Activated T-helper 2 cell treated with anti-CD3 and anti-CD28 coated beads, Interferon-gamma antibody, Interleukin-2, Interleukin-4, amounts not matched to agents 10 μg/mL and 5 μg/mL and 100 μg/mL, durations not matched to agents 14 hours and 24 hours and 36 hours (primary cell): ENCODE measurements at places on chromosomes 1 and 21.

GRCh38 chr1:21816602-21817302, 4.7 kb downstream of the LDLRAD2 start:
- DNase-seq, result no peak

GRCh38 chr21:9763306-9763705, 758.1 kb upstream of the TPTE start:
- DNase-seq, result no peak

- no peak for DNase-seq
Observed at GRCh38 chr1:67814121-67814772, 19.0 kb downstream of the GNG12 start.

DNA sequence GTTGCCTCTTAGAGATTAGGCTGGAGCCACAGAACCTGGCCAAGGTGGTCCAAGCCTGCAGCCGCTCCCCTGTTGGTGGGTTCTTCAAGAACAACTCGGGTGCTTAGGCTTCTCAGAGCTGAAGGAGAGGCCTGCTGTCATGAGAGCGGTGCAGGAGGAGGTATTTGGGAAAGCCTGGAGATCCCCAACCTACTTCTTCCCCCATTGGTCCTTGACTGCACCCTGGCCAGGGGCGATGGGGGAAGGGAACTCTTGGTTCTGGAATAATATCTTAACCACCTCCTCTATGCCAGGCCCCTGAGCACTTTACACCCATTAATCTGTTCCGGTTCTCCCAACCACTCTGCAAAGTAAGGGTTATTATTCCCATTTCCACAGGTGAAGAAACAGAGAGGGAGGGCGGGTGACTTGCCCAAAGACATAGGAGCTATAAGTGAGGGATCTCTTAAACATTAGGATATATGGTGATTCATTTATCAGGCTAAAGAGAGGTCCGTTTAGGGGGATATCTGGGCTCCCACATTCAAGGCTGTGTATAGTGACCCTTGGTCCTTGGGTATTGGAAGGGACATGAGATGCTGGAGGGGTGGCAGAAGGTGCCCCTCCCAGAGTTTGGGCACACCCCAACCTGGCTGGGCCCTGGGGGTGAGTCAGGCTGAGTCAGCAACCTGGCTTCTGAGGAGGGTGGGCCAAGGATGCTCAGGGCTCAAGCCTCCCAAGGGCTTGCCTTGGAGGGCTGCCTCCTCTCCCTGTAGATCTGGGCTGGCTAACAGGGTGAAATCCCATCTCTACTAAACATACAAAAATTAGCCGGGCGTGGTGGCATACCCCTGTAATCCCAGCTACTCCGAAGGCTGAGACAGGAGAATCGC, 5.2 kb downstream of the TRNP1 start:
- no peak for DNase-seq

GRCh38 chr1:171833091-171833825, 8.0 kb upstream of the DNM3 start:
- DNase-seq, result no peak

- DNase-seq, result no peak
Observed at GRCh38 chr1:44526295-44527073, 121.4 kb downstream of the RNF220 start.

GRCh38 chr1:94105957-94106529, 14.9 kb downstream of the ABCA4 start:
- DNase-seq, result no peak

- no peak for DNase-seq
Observed at GRCh38 chr1:12669529-12670068, 25.7 kb downstream of the AADACL4 start.

- DNase-seq, result no peak
Observed at GRCh38 chr1:97136996-97137395, 415.4 kb downstream of the PTBP2 start.

GRCh38 chr1:167617153-167618147, 12.6 kb upstream of the RCSD1 start:
- no peak for DNase-seq

GRCh38 chr1:229941160-229941559, 125.9 kb upstream of the GALNT2 start:
- no peak for DNase-seq

GRCh38 chr1:75172556-75172955, 38.4 kb downstream of the LHX8 start:
- no peak for DNase-seq

DNA sequence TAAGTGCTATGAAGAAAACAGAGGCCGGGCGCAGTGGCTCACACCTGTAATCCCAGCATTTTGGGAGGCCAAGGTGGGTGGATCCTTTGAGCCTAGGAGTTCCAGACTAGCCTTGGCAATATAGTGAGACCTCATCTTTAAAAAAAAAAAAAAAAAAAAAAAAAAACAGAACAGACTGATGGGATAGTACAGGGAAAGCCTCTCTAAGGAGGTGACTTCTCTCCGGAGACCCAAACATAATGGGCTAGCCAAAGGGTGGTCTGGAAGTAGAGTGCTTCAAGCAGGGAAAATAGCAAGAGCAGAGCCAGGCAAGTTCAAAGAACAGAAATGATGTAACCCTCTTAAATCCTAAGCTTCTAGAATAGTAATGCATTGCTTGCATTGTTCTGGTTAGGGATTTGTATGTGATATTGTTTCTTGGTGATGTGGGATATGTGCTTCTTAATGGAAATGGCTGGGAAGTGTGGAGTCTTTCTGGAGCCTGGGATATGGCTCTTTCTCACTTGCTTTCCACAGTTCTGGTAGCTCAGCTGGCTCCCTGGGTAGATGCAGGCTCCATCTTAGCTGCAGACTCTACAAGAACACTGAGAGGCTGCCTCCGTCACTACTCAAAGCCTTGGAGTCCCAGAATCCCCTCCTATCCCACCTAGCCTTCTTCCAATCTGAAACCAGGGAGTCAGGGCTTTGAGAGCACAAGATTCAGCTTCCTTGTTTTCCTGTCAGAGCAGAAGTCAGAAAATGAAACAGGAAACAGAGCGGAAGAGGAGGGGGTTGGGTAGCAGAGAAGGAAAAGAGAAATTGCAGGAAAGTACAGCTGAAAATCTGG, 1.9 kb upstream of the PIGV start:
- no peak for DNase-seq

DNA sequence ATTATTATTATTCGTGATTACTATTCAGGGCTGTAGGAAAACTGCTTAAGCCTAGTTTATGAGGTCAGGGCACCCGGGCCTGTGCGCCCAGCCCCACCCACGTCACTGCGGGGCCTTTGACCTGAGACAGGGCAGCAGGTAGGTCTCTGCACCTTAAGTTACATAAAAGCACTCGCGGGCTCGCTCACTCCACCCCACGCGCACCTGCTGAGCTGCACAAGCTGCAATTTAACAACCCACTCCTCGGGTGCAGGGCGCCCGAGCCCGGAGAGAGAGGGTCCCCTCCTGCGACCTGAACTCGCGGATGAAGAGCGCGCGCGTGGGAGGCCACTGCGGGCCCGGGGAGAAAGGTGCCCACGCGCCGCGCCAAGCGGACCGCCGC, 477 bp downstream of the ICMT start:
- DNase-seq, result no peak

DNA sequence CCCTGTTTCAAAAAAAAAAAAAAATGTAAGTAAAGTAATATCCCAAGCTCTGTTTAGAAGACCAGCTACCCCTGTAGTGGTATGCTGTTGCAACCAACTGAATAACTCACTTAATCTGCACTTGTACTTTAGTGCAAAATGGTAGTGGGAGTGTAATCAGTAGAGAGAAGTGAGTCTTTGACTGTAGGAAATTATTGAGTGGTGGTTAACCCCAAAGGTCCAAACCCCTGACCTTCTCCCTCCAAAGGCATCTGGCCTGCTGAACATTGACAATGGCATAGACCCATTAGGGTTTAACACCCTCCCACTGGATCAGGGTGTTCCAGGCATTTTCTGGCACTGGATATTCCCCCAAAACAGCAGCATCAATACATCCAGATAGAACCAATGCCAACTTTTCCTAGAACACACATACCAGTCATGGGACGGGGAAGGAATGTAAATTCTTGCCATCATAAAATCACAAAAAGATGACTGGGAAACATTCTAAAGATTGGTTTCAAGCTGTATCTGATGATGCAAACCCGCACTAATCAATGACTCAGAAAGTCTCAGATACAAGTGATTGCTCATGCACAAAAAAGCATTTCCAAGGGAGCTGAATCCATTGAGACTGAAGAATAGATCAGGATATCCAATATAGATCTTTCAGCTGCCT, 110.3 kb downstream of the MRPL39 start:
- DNase-seq, result no peak

DNA sequence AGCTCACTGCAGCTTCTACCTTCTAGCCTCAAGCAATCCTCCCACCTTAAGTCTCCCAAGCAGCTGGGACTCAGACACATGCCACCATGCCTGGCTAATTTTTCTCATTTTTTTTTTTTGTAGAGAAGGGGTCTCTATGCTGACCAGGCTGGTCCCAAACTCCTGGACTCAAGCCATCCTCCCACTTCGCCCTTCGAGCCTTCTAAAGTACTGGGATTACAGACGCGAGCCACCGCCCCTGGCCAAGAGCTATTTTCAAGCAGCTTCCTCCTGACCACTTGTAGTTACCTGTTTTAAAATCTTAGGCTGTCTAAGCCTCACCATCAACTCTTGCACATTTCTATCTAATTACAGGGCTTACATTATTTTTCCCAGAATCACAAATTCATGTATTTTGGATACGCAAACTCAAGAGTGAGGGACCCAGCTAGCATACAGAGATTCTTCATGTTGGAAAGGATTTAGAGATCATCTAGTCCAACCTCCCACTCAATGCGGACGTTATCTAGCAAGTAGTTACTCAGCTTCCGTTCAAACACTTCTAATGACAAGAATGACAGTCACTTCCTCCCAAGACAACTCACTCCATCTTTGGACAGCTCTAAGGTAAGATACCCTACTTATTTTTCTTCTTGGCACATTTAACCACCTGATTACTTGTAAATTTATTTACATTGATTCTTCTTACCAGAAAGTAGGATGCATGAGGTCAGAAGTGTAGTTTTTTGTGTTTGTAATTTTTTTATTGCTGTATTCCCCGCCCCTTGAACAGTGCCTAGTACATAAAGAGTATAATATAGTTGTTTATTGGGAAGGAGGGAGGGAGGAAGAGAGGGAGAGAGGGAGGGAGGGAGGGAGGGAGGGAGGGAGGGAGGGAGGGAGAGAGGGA, 65.4 kb downstream of the LUZP1 start:
- DNase-seq, result peak; percentile 17

GRCh38 chr1:55662875-55663274, 447.7 kb upstream of the USP24 start:
- DNase-seq, result no peak

GRCh38 chr1:200253774-200254495, 155.9 kb downstream of the ZNF281 start:
- no peak for DNase-seq

DNA sequence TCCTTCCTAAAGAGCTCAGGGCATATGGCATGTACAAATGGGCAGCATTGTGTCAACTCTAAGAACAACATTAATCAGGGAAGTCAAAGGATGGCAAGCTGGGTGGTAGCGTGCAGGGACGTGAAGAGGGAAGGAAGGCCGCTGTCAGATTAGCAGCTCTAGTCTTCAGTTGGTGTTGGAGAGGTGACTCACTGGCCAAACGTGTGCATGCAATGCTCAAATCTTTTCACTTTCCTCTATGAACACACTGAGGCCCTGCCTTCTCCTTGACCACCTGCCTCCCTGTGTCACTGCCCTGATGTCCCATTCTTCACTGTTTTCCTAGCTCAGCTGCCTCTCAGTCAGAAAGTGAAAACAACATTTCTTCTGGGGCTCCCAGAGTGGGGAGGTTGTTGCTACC, 5.9 kb upstream of the PIGR start:
- no peak for DNase-seq

GRCh38 chr1:46453449-46453848, 36.2 kb upstream of the DMBX1 start:
- DNase-seq, result no peak

DNA sequence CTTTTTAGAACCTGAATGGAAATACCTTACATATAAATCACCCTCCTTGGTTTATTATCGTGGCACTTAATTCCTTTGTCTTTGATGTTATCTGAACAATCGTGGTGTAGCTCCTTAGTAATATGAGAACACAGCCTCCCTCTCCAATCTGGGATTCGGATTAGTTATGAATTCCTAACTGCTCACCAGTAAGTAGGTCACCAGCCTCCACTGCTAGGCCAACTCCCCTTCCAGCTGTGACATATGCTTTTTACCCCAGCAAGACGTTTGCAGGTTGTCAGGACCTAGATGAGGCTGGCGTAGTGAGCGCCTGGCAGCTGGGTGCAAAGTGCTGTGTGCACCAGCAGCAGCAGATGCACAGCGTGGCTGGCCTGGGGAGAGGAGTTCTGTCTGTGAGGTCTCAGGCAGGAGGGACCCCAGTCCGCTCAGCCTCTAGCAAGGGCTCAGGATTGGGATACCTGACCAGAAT, 38.2 kb downstream of the NTPCR start:
- no peak for DNase-seq
